Left hindlimb (tissue), 1 donor: ENCODE measurements at places on chromosomes 7 and 10.
A peak's percentile ranks its signal among the peaks of the same experiment; 100 is the strongest.

DNA sequence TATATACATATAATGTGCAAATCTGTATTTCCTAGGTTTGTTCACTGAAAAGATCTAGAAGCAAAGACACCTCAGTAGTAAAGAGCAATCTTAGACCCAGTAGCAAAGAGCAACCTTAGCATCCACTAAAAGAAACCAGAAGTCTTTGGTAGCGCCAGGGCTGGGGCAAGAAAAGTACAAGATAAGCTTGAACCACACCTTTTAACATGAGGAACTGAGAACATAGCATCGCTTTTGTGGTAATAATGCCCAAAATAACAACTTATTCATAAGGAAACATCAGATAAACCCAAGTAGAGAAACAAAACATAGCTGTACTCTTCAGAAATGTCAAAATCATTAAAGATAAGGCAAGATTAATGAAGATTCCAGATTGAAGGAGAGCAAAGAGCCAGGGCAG lies 173.4 kb downstream of the IMMP2L start:
- no peak for DNase-seq

DNA sequence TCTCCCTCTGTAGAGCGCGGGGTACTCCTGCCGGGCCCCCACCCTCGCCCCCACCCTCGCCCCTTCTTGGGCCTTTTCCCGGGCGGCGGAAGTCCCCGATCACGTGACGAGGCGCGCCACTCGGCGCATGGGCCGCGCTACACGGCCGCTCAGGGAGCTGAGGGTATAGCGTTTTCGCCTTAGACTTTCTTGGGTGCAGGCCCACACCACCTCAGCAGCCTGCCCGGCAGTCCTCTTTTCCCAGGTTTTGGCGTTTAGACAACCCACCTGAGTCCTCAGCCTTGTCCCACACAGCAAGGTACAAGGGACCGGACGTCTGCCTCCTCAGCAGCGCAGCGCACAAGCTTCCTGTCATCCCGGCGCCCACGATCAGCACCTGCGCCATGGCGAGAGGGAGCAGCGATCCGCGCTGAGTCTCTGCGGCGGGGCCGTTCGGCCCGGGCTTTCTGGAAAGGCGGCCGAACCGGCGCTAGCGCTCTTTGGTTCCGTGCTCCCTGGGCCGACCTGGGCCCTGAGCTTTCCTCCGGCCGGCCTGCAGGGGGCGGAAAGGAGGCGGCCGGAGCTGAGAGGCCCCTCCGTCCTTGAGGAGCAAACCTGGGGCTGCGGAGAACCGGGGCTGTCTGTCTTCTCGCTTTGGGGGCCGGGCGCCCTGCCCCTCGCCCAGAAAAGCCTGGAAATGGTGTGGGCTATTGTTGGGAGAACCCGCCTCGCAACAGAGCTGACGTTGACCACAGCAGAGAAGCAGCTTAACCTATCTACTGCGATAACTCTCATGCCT lies at the start of gene RNLS:
TSS of gene RNLS (minus strand) at position 513 of the 778 bp plus-strand sequence.
- peak; percentile 74 for DNase-seq

GRCh38 chr10:53236941-53237340 lies 464.4 kb upstream of the MBL2 start:
- DNase-seq, result no peak

DNA sequence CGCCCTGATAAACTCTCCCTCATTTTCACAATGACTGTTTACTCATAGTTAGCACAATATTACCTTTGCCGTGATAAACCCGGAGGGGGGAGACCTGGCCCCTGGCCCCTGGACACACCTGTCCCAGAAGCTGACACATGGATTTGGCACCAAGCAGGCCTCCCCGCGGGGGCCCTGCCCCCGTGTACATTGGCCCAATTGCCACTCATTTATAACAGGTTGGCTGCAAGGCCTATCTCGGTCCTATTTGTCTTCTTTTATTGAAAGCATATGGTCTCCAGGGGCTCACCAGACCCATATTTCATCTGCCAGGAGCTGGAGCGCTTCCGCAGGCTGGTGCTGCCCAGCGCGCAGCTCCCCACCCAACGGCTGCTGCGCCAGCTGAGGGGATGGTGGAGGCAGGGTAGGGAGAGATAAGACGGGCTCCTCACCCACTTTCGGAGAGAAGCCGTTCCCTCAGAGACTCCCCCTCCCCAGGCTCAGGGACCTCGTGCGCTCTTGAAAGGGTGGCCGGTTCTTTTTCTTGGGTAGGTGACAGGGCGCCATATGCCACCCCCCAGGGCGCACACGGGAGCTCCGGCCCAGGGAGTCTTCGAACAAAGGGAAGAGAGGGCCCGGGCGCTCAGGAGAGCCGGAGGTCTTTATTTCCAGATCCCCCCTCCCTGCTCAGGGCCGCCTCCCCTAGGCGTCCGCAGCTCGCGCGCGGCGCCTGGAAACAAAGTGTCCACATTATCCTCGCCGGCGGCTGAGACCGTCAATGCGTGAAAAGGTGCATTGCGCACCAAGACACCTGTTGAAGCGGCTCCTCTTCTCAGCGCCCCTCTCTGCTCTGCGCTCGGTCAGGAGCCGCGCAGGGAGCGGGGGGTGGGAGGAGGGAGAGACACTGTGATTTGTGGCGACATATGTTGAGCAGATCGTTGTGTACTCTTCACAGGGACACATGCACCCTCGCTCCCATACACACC lies 4.3 kb upstream of the NEUROG3 start:
- DNase-seq, result no peak

- DNase-seq, result no peak
Measured at GRCh38 chr10:57338823-57339558, 928.7 kb downstream of the IPMK start.

GRCh38 chr7:115995701-115996100 lies 34.9 kb downstream of the TFEC start:
- no peak for DNase-seq

DNA sequence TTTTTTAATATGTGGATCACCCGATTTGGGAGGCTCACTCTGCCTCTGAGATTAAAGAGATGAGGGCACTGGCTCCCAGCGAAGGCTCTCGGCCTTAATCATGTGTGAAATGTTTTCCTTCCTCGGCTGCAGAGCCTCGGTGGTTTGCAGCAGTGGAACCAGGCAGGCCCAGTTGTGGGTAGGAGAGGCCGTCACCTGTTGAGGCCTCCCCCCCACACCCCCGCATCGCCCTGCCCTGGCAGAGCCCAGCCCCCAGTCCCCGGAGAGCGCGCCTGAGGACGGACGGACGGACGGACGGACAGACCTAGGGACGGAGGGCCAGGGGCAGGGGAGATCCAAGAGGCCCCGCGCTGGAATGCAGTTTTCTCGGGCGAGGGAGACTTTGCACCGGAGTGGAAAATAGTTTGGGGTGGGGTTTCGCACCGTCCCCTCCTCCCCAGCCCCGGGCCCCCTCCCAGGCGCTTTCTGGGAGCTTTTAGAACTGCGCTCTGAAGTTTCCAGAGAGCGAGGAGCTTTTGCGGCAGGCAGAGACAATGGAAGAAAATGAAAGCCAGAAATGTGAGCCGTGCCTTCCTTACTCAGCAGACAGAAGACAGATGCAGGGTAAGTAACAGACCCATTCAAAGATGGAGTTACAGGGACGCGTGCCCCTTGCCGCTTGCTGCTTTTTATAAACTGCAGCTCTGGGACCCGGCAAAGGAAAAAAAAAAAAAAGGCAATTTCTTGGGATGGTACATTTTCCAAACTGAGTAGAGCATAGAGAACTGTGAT lies at the start of gene KIAA1217:
TSS of gene KIAA1217 (plus strand) at position 478 of the 771 bp plus-strand sequence. CDS start at position 534, 56 bp downstream.
- peak; percentile 79 for DNase-seq

DNA sequence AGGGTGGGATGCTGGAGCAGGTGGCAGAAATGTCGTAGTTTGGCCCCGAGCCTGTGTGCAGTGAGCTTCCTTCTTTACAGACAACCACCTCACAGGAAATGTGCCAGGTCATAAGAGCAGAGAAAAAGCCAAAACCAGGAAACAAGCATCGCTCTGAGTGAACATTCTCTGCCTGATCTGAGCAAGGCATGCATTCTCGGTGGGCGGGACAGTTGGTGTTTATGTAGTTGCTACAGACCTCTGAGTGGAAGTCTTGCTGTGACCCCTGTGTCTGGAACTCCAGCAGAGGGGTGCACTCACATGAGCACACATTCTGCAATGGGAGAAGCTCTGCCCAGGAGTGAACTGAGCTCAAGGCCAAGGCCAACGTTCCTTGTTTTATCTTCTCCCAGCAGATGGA lies 230.1 kb downstream of the TCERG1L start:
- DNase-seq, result no peak

- no peak for DNase-seq
Measured at GRCh38 chr10:115043719-115044118, 49.4 kb upstream of the ATRNL1 start.

- DNase-seq, result no peak
Measured at GRCh38 chr10:98396096-98397063, 18.6 kb downstream of the PYROXD2 start.

GRCh38 chr7:17463511-17464085 lies 165.1 kb downstream of the AHR start:
- no peak for DNase-seq

DNA sequence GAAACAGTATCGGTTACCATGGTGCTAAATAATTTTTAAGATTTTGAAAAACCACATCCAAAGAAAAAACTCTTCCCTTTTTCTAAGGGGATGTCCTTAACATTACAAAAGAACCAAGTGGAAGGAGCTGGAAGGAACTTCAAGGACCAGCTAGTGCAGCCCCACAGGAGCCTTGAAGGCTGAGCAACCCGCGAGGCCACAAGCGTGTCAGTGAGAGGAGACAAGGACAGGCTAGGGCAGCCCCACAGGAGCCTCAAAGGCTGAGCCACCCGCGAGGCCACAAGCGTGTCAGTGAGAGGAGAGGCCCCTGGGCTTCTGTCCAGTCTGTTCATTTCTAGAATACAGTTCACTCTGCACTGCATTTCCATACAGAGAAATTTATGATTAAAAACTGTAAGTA lies 80.1 kb upstream of the ATP6V0A4 start:
- DNase-seq, result no peak

DNA sequence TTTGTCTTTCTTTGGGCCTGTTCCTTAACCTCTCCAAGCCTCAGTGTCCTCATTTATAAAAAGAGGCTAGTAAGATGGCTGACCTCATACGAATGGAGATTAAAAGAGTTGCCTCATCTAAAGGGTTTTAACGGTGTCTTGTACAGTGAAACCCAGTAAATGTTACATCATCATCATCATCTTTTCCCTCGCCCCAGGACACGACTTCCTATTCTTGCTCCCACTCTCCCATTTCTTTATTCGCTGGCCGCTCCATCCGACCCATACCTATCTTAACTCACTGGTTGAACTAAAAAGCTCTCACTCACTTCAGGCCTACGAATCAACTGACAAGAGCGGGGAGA lies 554 bp downstream of the FRA10AC1 start:
- DNase-seq, result no peak

DNA sequence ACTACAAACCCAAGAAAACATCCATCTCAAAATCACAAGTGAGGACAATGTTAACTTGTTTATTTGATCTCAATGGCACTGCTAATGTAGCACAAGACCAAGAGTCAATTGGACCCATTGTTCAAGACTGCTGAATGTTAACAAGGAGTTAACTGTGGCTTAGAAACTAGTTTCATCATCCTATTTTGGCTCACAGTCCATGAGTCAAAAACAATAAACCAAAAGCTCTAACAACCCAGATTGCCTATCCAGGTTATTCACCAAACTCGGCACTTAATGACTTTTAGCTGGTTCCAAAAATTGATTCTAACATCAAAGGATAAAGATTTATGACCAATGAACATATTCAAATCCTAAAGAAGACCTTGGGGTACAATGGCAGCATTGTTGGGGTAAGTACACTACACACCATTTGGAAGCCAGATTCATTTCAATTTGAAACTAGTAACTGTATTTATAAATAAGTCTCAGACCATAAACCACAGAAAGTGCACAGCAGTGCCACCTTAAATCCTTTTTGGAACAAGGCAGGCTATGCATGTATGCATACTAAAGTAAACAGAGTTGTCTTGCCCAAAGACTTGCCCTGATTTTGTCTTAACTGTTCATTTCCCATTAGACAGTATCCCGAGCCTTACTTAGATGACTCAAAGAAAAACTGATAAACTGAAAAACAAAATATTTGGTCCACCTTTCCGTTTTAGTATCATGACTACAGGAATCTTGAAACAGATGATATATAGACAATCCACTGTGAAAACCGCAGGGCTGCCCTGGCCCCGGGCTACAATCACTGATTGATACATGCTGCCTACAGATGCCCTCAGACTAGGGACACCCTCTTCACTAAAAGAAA lies 84.5 kb downstream of the SRPK2 start:
- no peak for DNase-seq

GRCh38 chr7:1136841-1137516 lies 23.0 kb downstream of the ZFAND2A start:
- peak; percentile 16 for DNase-seq

GRCh38 chr7:73678862-73679261 lies 4.4 kb downstream of the DNAJC30 start:
- DNase-seq, result no peak

GRCh38 chr10:54614072-54614471 lies 187.0 kb downstream of the PCDH15 start:
- no peak for DNase-seq

GRCh38 chr7:132430041-132430855 lies 146.0 kb downstream of the PLXNA4 start:
- no peak for DNase-seq

GRCh38 chr7:8131694-8132605 lies 130.0 kb downstream of the ICA1 start:
- DNase-seq, result no peak

DNA sequence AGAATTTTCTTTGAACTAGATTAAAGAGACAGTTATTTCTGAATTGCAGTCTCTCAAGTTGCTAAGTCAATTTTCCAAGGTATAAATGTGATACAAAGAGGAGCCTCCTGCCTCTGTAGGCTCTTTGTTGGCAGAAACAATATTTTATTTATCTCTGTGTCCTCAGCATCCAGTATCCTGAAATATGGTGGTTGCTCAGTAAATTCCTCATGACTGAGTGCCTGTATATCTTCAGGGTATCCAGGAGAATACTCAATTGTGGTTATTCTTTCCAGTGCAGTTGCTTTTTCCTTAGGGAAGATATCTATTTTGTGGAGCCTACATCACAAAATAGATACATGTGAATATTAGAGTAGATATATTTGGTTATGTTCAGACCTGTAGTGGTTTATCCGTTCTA lies 144.8 kb upstream of the FERD3L start:
- no peak for DNase-seq

GRCh38 chr7:155166108-155166507 lies 96.0 kb downstream of the HTR5A start:
- no peak for DNase-seq

- no peak for DNase-seq
Measured at GRCh38 chr7:155998328-155998691, 186.0 kb upstream of the SHH start.

DNA sequence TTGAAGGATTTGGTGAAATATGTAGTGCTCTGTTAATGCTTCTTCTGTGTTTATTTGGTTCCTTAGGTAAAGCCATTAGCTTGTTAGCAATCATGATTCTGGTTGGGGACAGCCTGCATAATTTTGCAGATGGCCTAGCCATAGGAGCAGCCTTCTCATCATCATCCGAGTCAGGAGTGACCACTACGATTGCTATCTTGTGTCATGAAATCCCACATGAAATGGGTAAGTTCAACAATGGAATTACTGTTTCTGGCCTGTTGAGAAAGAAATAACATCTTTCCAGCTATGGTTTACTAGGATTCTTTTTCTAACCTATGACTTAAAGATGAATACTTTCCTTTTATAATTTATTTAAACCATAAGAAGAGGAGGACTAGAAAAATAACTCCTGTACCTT lies 48.9 kb downstream of the SLC39A12 start:
- no peak for DNase-seq
